ENCODE measurements at places on chromosomes 12 and 14.

DNA sequence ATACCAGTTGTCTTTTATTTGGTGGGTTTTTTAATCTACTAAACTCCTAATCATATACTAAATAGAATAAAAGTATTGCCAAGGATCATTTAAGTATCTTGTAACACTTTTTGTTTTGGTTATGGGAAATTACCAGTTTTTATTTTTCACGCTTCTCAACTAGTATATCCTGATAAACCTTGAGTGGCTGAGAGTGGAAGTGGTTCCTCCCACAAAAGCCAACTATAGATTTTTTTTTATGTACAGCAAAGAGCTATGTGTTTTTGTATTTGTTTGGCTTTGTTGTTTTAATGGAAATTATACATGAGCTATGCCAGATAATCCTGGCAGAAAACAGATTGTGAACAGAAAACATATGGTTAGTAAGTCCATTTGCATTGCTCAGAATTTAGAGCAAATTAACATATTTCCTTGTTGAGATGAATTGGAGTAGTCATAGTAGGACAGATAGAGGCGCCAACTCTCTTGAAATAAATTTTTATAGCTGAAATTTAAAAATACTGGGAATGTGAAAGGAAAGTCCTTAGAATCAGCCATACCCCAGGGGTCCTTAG lies 60.9 kb upstream of the PSMA6 start:
- no peak for DNase-seq

DNA sequence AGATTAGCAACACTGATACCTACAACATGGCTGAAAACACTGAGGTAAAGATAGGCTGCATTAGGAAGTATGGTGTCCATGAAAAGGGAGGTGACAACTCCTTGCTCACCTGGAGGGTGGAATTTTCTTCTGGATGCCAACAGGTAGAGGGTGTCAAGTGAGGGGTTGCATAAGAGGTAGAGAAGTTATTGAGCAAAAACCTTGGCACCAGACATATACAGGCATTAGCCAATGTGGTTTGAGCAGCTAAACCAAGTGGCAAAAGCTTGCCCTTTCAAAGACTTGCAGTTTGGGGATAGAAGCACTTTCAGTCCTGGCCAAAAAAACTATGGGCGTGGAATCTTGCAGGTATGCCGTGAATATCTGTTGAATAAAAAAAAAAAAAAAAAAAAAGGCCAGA lies 3.8 kb downstream of the RITA1 start:
- DNase-seq: no peak

DNA sequence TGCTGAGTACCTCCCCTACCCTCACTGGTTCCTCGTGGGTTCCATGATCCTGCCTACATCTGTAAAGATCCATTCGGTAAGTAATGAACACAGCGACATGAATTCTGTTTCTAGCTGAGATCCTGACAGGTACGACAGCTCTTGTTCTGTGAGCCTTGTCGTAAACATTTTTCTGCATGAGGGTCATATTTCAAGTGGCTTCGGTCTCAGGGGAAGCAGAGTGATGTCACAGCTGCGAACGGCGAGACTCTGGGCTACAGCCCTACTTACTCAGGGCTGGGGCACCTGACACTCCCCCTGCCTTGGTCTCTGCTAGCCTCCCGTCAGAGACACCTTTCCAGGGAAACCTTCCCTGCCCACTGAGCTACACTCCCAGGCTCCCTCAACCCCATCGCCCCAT lies 85.8 kb downstream of the RBM19 start:
- no peak for DNase-seq

DNA sequence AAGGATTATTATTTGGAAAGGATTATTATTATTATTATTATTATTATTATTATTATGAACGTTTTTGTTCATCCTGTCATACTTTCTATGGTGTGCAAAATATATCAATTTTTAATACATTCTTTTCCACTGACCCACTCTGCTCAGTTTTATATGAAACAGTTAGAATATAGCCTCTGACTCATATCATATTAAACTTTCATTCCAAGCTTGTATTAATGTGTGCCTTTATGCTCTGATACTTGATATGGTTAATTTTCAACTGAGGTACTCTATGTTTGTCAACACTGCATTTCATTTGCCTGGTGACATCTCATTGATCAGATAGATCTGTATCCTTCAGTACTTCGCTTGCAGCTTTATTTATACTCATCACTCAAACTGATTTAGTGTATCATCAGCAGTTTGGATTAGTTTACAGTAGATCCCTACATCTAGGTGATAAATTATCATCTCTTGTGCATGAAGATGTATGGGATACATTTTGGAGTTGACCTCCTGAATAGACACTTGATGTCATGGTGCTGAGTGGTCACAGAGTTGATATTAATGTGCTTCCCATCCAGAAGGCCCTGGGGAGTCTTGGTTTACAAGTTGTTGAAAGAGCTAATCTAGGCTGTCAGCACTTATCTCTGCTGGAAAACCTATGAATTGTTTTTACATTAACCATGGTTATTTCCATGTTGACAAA lies 271.8 kb downstream of the TRHDE start:
- DNase-seq: no peak

GRCh38 chr12:1716215-1716862 lies 25.5 kb downstream of the ADIPOR2 start:
- DNase-seq: no peak

DNA sequence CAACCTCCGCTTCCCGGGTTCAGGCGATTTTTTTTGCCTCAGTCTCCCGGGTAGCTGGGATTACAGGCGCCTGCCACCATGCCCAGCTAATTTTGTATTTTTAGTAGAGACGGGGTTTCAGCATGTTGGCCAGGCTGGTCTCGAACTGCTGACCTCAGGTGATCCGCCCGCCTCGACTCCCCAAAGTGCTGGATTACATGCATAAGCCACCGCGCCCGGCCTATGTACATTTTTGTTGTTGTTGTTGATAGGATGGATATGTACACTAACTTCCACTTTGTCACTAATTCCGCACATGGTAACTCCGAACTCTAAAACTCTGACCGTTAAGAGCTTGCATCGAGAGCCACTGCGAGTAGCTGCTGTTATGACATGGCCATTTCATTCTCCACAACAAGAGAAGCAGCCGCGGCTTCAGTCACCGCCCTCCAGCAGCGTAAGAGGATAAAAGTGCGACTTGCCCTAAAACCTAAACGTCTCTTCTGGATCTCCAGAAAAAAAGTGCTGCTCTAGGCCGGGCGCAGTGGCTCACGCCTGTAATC lies 742 bp upstream of the MARS1 start:
- no peak for DNase-seq

DNA sequence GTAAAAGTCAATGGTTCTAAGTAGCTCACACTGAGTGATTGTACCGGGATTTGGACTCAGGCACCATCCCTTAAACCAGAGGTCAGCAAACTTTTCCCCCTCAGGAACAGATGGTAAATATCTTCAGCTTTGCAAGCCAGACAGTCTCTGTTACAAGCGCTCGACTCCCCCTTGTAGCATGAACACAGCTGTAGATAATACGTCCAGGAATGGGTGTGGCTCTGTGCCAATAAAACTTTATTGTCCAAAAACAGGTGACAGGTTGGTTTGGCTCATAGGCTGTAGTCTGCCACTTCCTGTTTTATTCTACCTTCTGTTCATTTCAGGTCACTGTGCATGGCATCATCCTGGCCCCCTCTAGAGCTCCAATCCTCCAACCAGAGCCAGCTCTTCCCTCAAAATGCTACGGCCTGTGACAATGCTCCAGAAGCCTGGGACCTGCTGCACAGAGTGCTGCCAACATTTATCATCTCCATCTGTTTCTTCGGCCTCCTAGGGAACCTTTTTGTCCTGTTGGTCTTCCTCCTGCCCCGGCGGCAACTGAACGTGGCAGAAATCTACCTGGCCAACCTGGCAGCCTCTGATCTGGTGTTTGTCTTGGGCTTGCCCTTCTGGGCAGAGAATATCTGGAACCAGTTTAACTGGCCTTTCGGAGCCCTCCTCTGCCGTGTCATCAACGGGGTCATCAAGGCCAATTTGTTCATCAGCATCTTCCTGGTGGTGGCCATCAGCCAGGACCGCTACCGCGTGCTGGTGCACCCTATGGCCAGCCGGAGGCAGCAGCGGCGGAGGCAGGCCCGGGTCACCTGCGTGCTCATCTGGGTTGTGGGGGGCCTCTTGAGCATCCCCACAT lies 7.6 kb downstream of the BDKRB1 start:
- DNase-seq: no peak

DNA sequence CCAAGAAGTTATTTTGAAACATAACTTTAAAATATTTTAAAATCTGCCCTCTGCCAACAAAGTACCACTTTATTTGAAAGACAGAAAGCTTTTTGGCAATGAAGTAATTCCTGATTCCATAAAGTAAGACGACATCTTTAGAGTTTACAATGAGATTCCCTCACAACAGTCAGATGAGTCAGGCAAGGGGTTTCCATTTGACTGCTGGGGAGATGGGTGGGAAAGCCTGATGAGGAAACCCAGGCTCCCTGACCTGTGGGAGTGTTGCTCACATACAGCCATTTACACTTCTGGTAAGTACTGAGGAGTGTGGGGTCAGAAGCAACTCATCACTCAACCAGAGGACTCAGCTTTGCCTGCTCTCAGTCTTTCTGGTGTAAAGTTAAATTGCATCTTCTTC lies 10.2 kb downstream of the KITLG start:
- no peak for DNase-seq

GRCh38 chr12:52444647-52445595 lies 7.0 kb downstream of the KRT6B start:
- DNase-seq: no peak

DNA sequence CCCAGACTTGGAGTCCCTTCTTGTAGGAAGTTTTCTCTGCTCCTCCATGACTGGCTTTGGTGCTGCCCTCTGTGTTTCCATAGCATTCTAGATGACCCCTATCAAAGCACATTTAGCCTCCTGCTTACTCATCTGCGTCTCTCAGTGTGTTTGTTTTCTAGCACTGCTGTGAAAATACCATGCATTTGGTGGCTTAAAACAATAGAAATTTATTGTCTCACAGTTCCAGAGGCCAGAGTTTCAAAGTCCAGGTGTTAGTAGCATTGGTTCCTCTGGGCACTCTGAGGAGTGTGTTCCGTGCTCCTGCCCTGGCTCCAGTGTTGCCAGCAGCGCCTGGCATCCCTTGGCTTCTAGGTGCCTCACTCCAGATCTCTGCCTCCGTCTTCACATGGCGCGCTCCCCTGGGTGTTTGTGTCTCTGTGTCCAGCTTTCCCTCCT lies 86.1 kb downstream of the CACNA1C start:
- no peak for DNase-seq
